Activated CD4-positive, alpha-beta T cell treated with anti-CD3 and anti-CD28 coated beads, Interleukin-2, amount 10 ng/mL, durations not matched to agents 7 days and 5 days (primary cell): ENCODE measurements at places on chromosomes 3 and 15. TPM values are rescaled to one million over a fixed set of nuclear protein-coding genes. Genes with fewer than 3 reads are reported as not detected.
A peak's percentile ranks its signal among the peaks of the same experiment; 100 is the strongest.

- H3K4me3 ChIP-seq: no peak overlapping the region
- peak overlapping the region; percentile 74 for H3K27ac ChIP-seq
- H3K4me1 ChIP-seq: peaks cover 13% of the 10 kb centered on the region
These were observed 20.3 kb downstream of the FAM98B start for GRCh38 chr15:38474155-38474757.

The STAC gene
- total RNA-seq: 0.15 TPM

DNA sequence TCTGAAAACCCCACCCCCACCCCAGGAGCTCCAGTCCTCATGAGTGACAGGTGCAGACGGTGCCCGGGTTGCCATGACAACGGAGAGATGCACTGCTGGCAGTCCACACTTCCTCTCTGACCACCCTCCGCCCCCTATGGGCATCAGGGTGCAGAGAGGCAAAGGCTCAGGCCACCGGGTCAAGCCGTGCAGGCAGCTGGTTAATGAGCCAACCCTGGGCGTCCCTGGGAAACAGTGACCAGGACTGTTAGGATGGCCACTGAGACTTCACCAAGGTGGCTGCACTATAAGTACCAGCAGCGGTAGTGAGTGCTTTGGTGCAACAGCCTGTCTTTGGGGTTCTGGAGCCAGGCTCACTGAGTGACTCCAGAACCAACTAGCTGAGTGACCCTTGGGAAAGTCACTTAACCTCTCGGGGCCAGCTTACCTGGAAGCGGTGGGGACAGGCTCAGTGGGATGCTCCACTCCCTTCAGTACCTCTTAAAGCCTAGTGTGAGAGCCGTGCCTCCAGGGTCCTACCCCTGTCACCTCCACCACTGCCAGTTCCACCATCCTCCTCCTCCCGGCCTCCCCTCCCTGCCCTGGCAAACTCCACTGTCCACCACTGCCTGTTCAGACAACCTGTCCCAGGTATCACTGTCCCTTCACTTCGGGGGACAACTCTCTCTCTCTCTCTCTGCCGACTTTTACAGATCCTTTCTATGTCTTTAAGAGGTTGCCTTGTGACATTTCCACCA, 121.0 kb upstream of the PRR20G start:
- peaks cover 4% of the 10 kb centered on the region for H3K27me3 ChIP-seq
- H3K4me1 ChIP-seq: no peaks in the 10 kb centered on the region
- no peak for DNase-seq

DNA sequence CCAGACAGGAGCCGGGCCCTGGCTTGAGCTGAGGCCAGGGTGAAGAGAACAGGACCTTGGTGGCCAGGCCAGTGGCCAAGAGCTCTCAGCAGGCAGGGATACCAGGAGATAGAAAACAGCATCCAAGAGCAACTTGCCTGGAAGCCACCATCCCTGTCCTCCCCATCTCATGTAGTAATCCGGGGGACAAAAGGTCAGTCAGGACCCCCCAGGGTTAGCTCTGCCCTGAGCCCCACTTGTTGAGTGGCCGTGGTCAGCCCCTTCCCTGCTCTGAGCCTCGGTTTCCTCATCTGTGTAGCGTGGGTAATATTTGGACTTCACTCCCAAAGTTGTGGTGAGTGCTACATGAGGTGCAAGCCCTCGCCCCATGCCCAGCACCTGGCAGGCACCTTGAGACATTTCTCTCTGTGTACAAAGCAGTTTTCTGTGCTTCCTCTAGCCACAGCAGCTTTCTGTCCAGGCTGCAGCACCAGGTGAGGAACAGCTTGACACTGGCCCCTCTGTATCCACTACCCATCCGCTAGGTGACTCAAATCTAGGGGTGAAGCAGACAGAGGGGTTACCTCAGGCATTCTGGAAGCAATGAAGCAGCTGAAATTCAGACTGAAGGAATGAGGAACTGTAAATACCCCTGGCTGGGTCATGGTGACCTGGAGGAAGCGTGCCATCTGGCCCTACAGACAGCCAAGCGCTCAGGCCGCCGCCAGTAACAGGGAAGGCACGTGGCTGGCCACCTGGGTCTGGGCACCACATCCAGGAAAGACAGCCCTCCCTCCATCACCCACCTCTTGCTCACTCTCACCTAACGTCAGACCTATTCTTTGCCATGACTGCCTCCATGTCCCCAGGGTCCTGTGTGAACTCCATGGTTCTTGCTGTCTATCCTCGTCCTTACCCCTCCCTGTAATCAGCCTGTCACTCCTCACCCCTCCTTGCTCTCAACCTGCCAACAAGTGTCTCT, 6.7 kb downstream of the CISH start:
- peaks cover 87% of the 10 kb centered on the region for H3K36me3 ChIP-seq
- H3K27me3 ChIP-seq: no peaks in the 10 kb centered on the region
- no peak for DNase-seq
- peak overlapping the region; percentile 99 for H3K4me3 ChIP-seq
- peak overlapping the region; percentile 98 for H3K27ac ChIP-seq

DNA sequence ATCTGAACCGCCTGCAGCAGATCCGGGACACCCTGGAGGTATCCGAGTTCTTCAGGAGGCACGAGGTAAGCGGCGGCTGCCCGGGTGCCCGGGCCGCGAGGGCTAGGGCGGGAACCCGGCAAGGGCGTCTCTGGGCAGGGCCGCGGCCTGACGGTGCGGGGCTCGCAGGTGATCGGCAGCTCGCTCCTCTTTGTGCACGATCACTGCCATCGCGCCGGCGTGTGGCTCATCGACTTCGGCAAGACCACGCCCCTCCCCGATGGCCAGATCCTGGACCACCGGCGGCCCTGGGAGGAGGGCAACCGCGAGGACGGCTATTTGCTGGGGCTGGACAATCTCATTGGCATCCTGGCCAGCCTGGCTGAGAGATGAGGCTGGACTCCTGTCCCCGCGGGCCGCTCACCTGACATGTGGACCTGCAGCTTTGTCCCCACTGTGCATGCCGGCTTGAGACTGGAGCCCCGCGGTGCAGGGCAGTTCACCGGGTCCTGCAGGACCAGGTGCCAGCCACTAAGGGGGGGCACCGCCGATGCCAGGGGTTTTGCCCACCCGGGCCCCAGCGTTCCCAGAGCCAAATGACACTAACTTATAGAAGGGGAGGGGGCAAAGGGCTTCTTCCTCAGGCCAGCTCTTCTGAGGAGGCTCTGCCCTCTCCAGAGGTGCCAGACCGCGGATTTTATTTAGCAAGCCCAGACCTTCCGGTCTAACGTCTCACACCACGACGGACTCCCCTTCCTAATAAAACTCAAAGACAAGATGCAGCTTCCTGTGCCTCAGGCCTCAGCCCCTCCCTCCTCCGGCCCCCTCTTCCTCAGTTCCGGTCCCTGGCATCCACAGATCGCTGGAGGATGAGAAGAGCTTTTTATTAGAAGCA, 9.4 kb downstream of the ITPKA start:
- H3K36me3 ChIP-seq: no peaks in the 10 kb centered on the region
- H3K4me3 ChIP-seq: peak overlapping the region; percentile 59
- peaks cover 76% of the 10 kb centered on the region for H3K27me3 ChIP-seq

DNA sequence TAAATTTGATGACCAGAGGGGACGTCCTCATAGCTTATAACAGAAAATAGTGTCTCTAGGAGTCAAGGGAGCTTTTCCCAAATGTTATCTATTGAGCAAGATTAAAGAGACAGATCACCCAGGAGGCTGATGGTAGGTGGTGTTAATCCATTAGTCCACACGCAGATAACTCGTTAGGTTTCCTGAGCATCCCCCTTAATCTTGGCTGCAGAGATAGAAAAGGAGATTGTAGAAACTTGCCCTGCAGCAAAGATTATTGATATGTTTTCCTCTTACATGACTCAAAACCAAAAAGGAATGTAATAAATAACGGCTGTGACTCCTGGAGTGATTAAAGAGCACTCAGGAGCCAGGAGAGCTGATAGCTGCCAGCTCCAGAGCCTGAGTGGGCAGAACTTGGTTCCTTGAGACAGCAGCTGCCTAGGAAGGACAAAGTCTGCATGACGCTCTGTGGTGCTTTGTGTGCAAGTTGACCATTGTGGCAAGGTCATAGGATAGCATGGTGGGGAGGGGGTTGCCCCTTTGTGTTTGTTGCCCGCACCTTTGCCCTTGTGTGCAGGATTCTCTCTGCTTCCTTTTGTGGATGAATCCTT, 234.8 kb downstream of the PTPRG start:
- H3K4me3 ChIP-seq: no peak overlapping the region
- no peaks in the 10 kb centered on the region for H3K36me3 ChIP-seq
- DNase-seq: no peak
- no peaks in the 10 kb centered on the region for H3K27me3 ChIP-seq

GRCh38 chr3:84836961-84837360, 121.8 kb upstream of the CADM2 start:
- H3K4me3 ChIP-seq: no peak overlapping the region
- H3K36me3 ChIP-seq: no peaks in the 10 kb centered on the region
- no peaks in the 10 kb centered on the region for H3K4me1 ChIP-seq
- no peak overlapping the region for H3K27ac ChIP-seq
- no peak for DNase-seq
- no peaks in the 10 kb centered on the region for H3K27me3 ChIP-seq

GRCh38 chr3:49428752-49429080, 408 bp downstream of the NICN1 start:
- peaks cover 36% of the 10 kb centered on the region for H3K4me1 ChIP-seq
- H3K4me3 ChIP-seq: peak overlapping the region; percentile 93
- no peaks in the 10 kb centered on the region for H3K27me3 ChIP-seq
- peak overlapping the region; percentile 99 for H3K27ac ChIP-seq
- DNase-seq: no peak

DNA sequence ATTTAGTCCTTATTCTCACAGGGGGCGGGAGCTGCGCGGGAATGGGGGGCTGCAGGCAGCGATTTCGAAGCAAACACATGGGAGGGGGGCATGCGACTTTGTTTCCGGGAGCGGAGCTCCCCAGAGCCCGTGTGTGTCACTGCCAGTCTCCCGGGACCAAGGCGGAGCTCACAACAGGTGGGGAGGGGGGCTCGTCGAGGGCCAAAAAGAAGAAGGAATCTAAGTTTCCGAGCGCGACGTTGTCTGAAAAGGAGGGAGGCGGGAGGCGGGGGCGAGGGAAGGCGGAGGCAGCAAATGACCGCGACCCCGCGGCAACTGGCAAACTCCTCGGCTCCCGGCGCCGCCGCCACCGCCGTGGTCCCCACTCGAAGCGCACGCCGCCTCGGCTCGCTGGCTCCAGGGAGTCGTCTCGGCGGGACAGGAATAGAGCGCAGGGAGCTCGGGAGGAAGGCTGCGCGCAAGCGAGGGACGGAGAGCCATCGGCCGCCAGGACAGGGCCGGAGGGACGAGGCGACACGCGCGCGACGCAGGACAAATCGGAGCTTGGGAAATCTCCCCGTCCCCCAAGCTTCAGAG, 1.4 kb downstream of the FOXP1 start:
- H3K27me3 ChIP-seq: peaks cover 21% of the 10 kb centered on the region
- peaks cover 10% of the 10 kb centered on the region for H3K36me3 ChIP-seq
- H3K27ac ChIP-seq: peak overlapping the region; percentile 89
- peak overlapping the region; percentile 83 for H3K4me3 ChIP-seq
- peak; percentile 33 for DNase-seq

The FETUB gene
- total RNA-seq: not detected

DNA sequence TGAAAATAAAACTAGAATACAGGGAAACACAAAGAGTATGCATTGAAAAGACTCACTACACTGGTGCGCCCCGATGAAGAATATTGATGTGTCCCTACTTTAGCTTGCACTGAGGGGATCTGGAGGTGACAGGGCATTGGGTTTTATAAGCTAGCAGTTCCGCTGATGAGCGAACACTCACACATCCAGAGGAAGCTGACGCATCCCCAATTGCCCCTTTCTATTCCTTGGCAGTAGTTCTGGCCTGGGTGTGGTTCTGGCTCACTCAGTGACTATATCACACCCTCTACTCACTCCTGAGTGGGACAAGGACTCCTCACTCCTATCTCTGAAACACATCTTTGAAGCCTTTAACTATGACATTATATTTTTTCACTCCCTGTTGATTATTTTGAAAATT, 71.0 kb downstream of the B3GNT5 start:
- no peaks in the 10 kb centered on the region for H3K27me3 ChIP-seq
- no peak overlapping the region for H3K27ac ChIP-seq
- H3K4me1 ChIP-seq: peaks cover 23% of the 10 kb centered on the region
- no peak for DNase-seq
- no peak overlapping the region for H3K4me3 ChIP-seq

DNA sequence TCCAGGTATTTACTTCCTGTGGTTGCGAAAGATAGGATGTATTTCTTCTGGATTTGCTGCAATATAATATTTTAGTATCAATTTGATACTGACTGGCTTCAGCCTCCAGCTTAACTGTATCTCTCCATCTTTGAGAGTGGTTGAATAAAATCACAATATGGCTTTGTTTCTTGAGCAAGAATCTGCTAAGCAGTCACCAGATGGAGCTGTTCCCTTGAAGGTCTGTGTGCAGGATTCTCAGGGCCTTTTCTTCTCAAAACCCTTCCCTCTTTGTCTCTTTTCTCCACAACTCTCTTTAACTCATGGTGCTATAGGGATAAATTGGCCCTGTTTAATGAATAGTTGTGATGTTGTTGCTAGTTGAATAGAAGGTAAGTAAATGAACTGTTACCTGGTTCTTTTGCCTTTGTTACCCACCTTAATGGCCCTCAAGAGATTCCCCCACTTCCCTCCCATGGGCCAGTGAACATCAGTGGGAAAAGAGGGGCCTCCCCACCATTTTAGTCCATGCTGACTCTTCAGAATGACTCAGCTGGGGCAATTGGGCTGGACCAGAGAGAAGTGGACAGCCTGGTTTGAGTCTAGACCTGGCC, 34.8 kb upstream of the RAB6B start:
- no peak overlapping the region for H3K4me3 ChIP-seq
- DNase-seq: peak; percentile 23
- peaks cover 12% of the 10 kb centered on the region for H3K27me3 ChIP-seq
- H3K4me1 ChIP-seq: peaks cover 6% of the 10 kb centered on the region

The CP gene
- not detected for total RNA-seq

The DNASE1L3 gene
- total RNA-seq: not detected
